ENCODE measurements at places on chromosomes 7 and 10. TPM values are rescaled to one million over a fixed set of nuclear protein-coding genes. Genes with fewer than 3 reads are reported as not detected.

Gene CHCHD3
- 96.1 TPM for polyA plus RNA-seq

Gene TMEM120A
- 38.3 TPM for polyA plus RNA-seq

Gene NODAL
- polyA plus RNA-seq: 1.3 TPM

Gene NXPH1
- 5.5 TPM for polyA plus RNA-seq

Gene PANK1
- polyA plus RNA-seq: 4.6 TPM

Gene PIP4K2A
- polyA plus RNA-seq: 161 TPM

Gene MYL7
- not detected for polyA plus RNA-seq

Gene EPHA1
- polyA plus RNA-seq: 0.42 TPM

Gene TMEM140
- 9.7 TPM for polyA plus RNA-seq

Gene KCNIP2
- 14.2 TPM for polyA plus RNA-seq

Gene CALHM1
- 0.37 TPM for polyA plus RNA-seq

Gene TMEM213
- polyA plus RNA-seq: not detected

Gene SLC26A5
- 0.49 TPM for polyA plus RNA-seq

Gene EPHB6
- polyA plus RNA-seq: 74.6 TPM

Gene EPC1
- 16.4 TPM for polyA plus RNA-seq

Gene UCN3
- polyA plus RNA-seq: 19.8 TPM

Gene SRRM3
- 20.5 TPM for polyA plus RNA-seq

Gene CFAP70
- 1.4 TPM for polyA plus RNA-seq

Gene TAS2R3
- polyA plus RNA-seq: not detected

All from brain (organoid and tissue), 16 donors.